IMR-90 (cell line): ENCODE measurements at places on chromosomes 3 and 15. TPM values are rescaled to one million over a fixed set of nuclear protein-coding genes. Genes with fewer than 3 reads are reported as not detected.
A peak's percentile ranks its signal among the peaks of the same experiment; 100 is the strongest.

The SENP5 gene
- 44.4 and 45.5 TPM in 2 replicates for total RNA-seq

DNA sequence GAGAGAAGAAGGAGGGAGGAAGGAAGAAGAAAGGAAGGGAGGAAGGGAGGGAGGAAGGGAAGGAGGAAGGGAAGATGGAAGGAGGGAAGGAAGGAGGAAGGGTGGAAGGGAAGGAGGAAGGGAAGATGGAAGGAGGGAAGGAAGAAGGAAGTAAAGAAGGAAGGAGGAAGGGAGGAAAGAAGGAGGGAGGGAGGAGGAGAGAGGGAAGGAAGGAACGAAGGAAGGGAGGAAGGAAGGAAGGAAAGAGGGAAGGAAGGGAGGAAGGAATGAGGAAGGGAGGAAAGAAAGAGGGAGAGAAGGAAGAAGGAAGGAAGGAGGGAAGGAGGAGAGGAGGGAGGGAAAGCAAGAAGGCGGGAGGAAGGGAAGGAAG, 31.8 kb upstream of the ALDH1L1 start:
- H3K27me3 ChIP-seq: peaks cover 9% of the 10 kb centered on the region; the same call in 1 of the 2 replicates
- no peaks in the 10 kb centered on the region for H3K36me3 ChIP-seq
- no peak overlapping the region for H3K4me3 ChIP-seq
- H3K4me1 ChIP-seq: peaks cover 9% of the 10 kb centered on the region

- no peak overlapping the region for H3K27ac ChIP-seq
- H3K36me3 ChIP-seq: no peaks in the 10 kb centered on the region
- H3K4me1 ChIP-seq: peaks cover 3% of the 10 kb centered on the region; the same call in 1 of the 2 replicates
Observed at GRCh38 chr3:18098960-18099587, 326.1 kb downstream of the SATB1 start.

DNA sequence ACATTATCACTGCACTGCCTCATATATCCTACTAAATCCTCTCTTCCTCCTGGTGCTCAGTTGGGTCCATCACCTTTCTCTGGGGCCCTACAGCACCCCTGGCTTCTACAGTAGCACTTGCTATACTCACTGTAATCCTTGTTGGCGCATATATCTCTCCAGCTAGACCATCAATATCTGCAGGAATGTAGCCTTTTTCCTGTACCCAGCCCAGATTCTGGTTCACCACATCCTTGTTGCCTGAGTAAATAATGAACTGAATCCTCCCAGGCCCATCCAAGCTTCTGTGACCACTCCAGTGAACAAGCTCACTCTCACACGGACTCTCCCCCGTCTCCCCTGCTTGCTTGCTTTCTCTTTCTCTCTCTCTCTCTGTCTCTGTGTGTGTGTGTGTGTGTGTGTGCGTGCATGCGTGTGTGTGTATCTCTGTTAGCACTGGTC, 62.5 kb upstream of the LIPC start:
- peaks cover 6% of the 10 kb centered on the region for H3K4me1 ChIP-seq
- peak overlapping the region; percentile 79 for H3K27ac ChIP-seq
- H3K36me3 ChIP-seq: no peaks in the 10 kb centered on the region
- H3K4me3 ChIP-seq: peak overlapping the region; percentile 21; the same call in 1 of the 2 replicates

The GPR176 gene
- 194 and 246 TPM in 2 replicates for total RNA-seq

DNA sequence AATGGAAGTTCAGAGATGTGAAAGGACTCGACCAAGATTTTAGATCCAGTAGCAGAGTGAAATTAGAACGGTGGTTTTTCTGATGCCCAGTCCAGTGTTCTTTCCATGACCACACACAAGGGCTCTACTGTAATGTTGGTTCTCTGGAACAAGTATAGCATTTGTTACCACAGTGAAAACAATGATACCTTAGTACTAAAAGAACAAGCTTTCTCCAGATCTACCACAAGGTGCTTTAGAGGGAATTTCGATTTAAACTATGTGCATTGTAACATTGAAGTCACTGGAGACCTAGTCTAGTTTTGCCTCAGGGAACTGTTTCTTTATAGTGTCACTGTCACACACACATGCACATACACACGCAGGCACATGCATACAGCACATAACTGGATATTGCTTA, 12.8 kb upstream of the CCNL1 start:
- H3K36me3 ChIP-seq: no peaks in the 10 kb centered on the region
- DNase-seq: no peak
- no peak overlapping the region for H3K27ac ChIP-seq
- H3K4me3 ChIP-seq: no peak overlapping the region
- H3K4me1 ChIP-seq: no peaks in the 10 kb centered on the region; the same call in none of the 2 replicates

GRCh38 chr15:69809421-69809820, 288.3 kb downstream of the TLE3 start:
- no peaks in the 10 kb centered on the region for H3K36me3 ChIP-seq
- no peak overlapping the region for H3K27ac ChIP-seq
- no peak overlapping the region for H3K4me3 ChIP-seq
- DNase-seq: no peak
- H3K4me1 ChIP-seq: peaks cover 4% of the 10 kb centered on the region

The SYNPR gene
- total RNA-seq: not detected in 2 replicates

The LRRC2 gene
- 4.1 and 4.7 TPM in 2 replicates for total RNA-seq

GRCh38 chr3:52552089-52552488, 15.7 kb downstream of the UQCC5 start:
- no peak for DNase-seq
- peaks cover 38% of the 10 kb centered on the region for H3K36me3 ChIP-seq
- H3K27ac ChIP-seq: no peak overlapping the region
- H3K4me1 ChIP-seq: no peaks in the 10 kb centered on the region; the same call in 1 of the 2 replicates
- H3K27me3 ChIP-seq: no peaks in the 10 kb centered on the region

DNA sequence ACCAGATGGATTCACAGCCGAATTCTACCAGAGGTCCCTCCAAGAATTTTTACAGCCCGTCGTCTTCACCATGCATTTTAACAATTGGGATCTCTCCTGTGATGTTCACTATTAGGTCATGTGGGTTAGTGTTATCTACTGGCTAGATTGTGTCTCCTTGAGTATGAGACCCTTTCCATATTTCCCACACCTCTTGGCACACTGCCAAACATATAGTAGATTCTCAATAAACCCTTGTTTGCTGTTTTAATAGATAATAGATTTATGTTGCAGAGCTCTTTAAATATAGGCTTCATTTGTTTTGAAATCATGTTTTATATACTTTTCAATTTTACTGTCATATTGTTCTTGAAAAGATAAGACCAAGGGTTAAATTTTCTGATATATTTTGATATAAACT, 34.9 kb upstream of the ADGRG7 start:
- H3K4me3 ChIP-seq: no peak overlapping the region
- no peaks in the 10 kb centered on the region for H3K27me3 ChIP-seq
- no peak for DNase-seq

- H3K36me3 ChIP-seq: no peaks in the 10 kb centered on the region
- no peak for DNase-seq
- no peak overlapping the region for H3K27ac ChIP-seq
- H3K4me3 ChIP-seq: no peak overlapping the region
- no peaks in the 10 kb centered on the region for H3K27me3 ChIP-seq
Observed at GRCh38 chr15:46815765-46816164, 901.5 kb upstream of the SEMA6D start.

- no peaks in the 10 kb centered on the region for H3K27me3 ChIP-seq
- no peaks in the 10 kb centered on the region for H3K4me1 ChIP-seq
- no peak overlapping the region for H3K4me3 ChIP-seq
- H3K36me3 ChIP-seq: no peaks in the 10 kb centered on the region
- no peak overlapping the region for H3K27ac ChIP-seq
- DNase-seq: no peak
Observed at GRCh38 chr3:13746385-13746784, 133.5 kb downstream of the WNT7A start.

DNA sequence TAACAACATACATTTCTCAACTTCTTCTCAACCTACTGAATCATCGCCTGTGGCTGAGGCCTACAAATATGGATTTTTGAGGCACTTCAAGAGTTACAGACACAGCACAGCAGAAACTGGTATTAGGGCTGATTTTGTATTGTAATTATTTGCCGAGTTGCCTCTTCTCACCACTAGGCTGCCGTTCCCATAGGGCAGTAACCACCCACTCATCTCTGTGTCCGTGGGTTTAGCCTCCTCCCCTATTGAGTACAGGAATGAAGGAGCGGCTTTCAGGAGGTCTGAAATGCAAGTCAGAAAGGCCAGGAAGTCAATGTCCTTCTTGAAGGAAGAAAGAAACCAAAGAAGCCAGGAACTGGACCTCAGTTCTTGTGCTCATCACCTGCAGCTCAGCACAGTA, 220.8 kb downstream of the MTHFS start:
- DNase-seq: no peak
- no peaks in the 10 kb centered on the region for H3K27me3 ChIP-seq
- H3K4me1 ChIP-seq: peaks cover 3% of the 10 kb centered on the region; the same call in 1 of the 2 replicates
- no peaks in the 10 kb centered on the region for H3K36me3 ChIP-seq
